Sciatic nerve (tissue), 2 donors: ENCODE measurements at places on chromosomes 5 and 9.

- DNase-seq, result no peak
Measured at GRCh38 chr5:66958980-66959641, 237.5 kb downstream of the CD180 start.

GRCh38 chr9:94767331-94768072 is 41.0 kb downstream of the AOPEP start:
- no peak for DNase-seq

- no peak for DNase-seq
Measured at GRCh38 chr9:95502248-95502647, 14.5 kb downstream of the PTCH1 start.

GRCh38 chr5:133876266-133876665 is 92.2 kb downstream of the C5orf15 start:
- DNase-seq, result no peak

- no peak for DNase-seq
Measured at GRCh38 chr9:21711504-21711903, 90.9 kb upstream of the MTAP start.

GRCh38 chr5:23318960-23319359 is 188.4 kb upstream of the PRDM9 start:
- DNase-seq, result no peak

GRCh38 chr5:110371725-110372041 is 354.8 kb downstream of the TMEM232 start:
- no peak for DNase-seq

DNA sequence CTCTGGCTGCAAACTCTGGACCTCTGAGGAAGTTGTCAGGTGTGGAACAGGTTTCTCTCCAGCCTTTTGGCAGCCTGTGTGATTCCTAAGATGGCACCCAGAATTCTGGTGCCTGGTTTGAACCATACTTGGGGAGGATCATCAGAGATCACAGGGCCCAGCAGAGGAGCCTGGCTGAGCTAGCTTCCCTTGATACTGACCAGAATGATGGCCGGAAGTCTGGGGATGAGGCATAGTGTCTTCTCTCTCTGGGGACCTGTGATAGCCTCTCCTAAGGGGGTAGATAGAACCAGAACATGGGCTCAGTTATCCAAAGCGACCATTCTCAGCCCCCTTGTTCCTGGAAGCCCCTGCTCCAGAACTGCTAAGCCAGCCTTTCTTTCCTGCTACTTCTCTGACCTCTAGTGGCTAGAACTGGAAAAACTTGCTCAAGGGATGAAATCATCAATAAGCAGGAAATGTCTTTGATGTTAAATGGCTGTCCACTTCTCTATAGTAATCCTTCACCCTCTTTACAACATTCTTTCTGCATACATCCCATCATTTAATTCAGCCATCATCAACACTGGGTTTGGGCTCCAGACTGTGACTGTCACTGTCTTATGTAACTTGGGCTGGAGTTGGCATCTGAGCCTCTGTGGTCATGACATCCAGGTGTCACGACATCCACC is 55.1 kb downstream of the C9orf152 start:
- no peak for DNase-seq

- DNase-seq, result no peak
Measured at GRCh38 chr5:133985540-133986180, 17.2 kb upstream of the C5orf15 start.

DNA sequence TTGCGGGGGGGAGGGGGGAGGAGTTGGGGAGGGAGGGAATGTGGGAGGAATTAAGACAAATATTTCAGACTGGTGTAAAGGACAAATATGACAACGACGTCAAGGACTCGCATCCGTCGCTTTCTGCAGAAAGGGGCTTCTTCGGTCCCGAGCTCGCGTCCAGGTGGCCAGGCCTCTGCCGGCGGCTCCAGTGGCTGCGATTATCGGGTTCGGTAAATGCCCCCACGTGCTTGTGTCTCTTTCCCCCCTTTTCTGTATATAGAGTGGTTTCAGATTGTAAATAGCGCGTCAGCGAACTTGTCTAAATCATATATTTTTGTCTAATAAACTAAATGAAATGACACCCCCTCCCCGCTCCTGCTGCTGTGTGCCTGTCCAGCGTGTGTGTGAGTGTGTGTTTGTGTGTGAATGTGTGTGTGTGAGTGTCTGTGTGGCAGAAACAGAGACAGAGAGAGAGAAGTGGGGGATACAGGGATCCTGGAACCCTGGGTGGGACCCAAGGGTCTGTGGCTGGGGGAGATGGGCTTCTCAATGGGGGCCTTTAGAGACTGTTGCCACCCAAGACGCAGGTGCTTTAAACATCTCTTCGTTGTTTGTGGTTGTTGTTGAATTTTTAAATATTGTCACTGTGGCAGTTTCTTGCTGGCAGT is 5.6 kb downstream of the IRX1 start:
- no peak for DNase-seq

DNA sequence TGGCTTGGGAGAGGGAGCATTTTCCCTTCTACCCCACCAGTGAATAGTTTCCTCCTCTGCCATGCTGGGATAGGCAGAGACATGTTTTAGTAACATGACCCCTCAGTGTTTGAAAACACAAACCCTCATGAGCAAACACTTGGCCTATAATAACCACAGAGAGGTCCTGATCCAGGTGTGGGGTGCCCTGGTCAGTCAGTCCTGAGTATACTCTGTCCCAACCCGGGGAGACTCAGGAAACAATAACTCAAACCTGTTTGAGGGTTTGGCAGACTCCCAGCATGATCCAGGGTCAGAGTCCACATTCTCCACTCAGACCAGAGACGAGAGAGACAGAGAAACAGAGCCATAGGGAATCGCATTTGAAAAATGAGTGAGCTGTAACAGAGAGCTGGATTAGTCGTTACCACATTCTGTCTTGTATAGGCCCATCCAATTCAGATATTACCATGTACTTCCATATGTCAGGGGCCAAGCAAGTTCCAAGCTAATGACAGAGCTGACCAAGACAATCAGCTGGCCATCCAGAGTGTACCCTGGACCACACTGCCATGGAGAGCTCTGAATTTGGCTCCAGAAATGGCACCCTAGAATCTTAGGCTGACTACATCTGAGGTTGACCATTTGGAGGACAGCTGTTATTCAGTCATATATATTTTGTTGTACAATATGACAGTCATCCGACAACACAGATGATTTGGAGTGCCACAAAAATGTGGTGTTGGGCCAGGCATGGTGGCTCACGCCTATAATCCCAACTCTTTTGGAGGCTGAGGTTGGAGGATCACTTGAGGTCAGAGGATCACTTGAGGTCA is 4.2 kb upstream of the CA9 start:
- DNase-seq, result no peak

GRCh38 chr9:318646-319045 is 104.0 kb downstream of the DOCK8 start:
- DNase-seq, result no peak

DNA sequence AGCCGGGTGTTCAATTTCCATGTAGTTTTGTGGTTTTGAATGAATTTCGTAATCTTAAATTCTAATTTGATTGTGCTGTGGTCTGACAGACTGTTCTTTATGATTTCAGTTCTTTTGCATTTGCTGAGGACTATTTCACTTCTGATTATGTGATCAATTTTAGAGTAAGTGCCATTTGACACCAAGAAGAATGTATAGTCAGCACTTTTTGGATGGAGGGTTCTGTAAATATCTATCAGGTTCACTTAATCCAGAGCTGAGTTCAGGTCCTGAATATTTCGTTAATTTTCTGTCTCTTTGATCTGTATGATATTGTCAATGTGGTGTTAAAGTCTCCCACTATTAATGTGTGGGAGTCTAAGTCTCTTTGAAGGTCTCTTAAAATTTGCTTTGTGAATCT is 944.9 kb downstream of the TLE4 start:
- no peak for DNase-seq

GRCh38 chr9:73995836-73996235 is 501.3 kb upstream of the RORB start:
- DNase-seq, result no peak

DNA sequence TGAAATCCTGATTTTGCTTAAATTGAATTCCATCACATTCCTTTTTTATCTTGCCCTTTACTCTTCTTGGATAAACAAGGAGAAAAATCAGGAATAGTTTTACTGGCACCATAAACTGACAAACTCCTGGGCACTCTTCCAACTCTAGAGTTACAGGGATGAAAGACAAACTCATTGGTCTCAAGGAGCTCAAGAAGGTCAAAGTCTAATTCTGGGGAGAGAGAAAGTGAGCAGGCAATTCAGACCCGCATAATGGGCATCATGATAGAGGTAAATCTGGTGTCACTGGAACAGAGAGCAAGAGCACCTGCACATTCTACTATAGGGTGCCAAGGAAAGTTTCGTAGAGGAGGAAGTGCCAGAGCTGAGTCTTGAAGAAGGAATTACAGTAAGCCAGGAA is 64.8 kb downstream of the GRIN3A start:
- DNase-seq, result no peak

DNA sequence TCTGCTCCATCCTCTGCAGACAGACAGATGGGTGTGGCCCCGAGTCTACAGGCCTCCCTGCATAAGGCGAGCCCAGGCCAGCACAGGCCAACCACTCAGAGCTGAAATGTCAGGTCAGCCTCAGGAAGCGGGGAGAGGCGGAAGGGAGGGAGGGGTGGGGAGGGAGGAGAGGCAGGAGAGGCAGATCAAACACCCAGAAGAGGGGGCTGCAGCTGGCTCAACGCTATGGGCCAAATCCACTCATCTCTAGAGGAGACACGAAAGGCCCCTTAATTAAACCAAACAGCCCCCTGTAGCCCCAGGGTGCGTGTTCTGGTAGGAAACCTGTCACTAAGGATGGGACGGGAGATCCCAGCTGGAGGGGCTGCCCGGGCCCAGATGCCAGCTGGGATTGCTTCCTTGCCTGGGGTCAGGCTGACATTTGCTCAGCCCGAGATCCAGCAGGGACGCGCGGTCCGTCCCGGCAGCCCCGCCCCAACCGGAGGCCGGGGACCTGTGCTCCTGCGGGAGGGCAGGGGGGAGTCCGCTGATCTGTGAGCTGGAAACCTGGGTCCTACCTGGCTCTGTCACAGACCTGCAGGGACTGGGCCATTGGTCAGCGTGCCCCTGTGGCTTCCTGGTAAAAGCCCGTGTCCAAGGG is 97.2 kb upstream of the SARDH start:
- no peak for DNase-seq

GRCh38 chr9:89010056-89010455 is 18.8 kb downstream of the S1PR3 start:
- DNase-seq, result no peak

GRCh38 chr9:4097515-4097914 is 202.4 kb downstream of the GLIS3 start:
- DNase-seq, result no peak

DNA sequence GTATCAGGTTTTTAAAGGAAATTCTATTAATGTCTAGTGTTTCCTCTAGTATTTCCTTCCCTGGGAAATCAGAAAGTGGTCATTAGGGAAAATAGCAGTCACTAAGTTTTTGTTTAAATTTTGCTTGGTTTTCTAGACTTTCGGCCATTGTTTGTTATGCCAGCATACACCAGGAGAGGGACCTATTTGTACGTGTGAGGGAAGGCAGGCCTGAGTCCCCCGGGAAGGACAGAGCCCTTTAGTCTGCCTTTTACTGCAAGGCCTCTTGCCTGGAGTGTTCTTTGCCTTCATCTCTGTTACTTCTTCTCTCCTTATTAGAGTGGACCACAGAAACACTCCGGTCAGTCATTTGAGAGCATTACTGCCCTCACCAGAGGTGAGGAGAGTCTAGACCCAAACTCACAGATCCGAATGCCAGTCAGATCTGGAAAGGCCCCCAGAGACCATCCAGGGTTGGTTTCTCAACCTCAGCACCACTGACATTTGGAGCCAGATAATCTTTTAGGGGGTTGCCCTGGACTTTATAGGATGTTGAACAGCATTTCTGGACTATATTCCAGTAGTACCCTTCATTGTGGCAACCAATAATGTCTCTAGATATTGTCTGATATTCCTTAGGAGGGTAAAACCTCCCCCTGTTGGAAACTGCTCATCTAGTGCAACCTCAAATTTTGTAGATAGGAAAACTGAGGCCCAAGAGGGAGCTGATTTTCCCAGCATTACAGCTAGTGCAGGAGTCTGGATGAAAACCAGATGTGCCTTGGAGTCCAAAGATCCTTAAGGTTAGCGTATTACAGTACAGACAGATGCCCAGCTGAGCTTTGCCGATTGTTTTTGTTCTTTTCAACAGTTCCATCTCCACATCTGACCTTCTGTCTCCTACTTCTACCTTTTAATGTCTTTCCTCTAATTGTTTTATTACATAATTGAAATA is 93.0 kb upstream of the NIPAL4 start:
- no peak for DNase-seq

DNA sequence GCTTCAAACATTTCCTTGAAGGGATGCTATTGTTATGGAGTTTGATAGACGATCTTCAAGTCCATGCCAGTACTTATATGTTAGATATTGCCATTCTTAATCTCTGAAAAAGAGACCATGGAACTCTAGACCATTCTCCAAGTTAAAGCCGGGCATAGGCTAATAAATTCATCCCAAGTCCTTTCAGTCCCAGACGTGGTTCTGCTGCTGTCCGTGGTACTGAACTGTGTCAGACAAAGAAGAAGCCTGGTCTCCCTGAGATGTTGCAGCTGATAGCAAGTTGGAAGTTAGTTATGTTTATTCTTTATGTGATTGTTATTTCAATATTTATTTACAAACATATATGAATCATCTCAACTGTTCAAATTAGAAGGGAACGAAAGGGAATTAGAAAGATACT is 158.7 kb downstream of the NMUR2 start:
- DNase-seq, result no peak

- DNase-seq, result no peak
Measured at GRCh38 chr5:159441441-159441840, 111.2 kb upstream of the IL12B start.

DNA sequence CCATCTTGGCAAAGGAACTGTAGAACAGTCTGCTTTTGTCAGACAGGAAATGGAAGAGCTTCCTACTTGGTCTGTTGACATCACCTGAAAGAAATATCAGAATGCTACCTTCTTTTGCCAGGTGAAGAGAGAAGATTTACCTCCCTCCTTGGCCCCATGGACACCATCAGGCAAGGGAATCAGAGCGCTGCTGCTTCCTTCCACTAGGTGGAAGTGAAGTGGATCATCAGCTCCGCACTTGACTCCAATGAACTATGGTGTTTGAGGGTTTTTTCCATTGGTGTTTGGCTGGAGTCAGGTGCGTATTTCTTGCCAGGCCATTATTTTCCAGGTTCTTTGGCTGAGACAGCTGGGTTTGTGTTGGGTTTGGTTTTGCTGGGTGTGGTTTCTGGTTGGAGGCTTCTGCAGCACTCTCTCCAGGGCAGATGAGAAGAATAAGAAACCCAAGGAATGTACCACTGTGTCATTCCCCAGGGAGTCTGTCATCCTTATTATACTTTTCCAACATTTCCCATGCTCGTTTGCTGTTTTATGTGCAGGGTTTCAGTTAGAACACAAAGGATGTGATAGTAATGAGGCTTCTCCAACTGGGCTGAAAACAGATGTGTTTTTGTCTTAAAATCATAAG is 12.4 kb downstream of the SPATA31E1 start:
- DNase-seq, result no peak

- no peak for DNase-seq
Measured at GRCh38 chr5:169717288-169717687, 80.2 kb downstream of the DOCK2 start.
